Activated CD4-positive, alpha-beta T cell treated with anti-CD3 and anti-CD28 coated beads, Interleukin-2, amount 50 U/mL, for 4 hours (primary cell): ENCODE measurements at places on chromosomes 6 and 20.

DNA sequence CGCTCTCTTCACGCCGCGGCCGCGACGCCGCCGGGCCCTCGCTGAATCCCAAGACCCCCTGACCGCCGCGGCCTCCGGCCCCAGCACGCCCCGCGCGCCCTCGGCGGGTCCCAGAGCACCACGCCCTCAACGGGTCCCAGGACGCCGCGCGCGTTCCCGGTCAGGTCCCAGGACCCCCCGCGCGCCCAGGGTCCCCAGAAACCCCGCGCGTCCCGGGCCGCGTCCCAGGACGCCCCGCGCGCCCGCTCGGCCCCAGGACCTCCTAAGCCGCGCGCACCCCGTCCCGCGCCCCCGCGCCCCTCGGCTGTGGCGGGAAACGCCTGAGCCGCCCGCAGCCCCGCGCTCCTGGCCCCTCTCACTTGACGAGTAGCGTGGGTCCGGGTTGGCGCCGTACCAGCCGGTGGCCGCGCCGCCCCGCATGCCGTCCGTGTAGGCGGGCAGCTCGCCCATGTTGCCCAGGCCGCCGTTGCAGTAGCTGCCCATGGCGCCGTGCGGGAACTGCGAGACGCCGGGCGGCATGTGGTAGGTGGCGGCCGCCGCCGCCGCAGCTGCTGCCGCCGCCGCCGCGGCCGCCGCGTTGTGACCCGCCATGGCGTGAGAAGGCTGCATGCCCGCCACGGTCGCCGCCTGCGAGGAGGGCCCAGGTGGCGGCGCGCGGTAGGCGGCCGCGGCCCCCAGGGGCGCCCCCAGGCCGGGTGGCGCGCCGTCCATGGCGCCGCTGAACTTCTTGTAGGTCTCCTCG, 556 bp downstream of the NKX2-4 start:
- DNase-seq, result no peak

GRCh38 chr20:52056203-52057062, 135.1 kb downstream of the ZFP64 start:
- no peak for DNase-seq

DNA sequence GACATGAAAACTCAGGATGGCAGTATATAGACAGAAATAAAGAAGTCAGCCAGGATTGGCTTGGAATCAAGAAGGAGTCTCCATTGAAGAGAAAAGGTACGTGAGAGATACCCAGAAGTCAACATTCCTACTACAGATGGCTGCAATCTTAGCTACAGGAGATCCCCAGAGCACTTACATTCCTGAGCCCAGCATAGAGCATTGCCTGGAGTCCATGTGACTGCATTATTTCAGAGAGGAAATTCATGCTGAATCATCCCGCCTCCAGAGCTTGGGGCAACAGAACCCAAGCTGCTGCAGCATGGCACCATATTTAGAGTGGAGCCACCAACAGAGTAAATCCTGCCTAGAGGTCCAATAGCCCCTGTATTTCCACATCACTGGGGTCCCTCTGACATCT, 125.0 kb upstream of the GRIK2 start:
- DNase-seq, result no peak

- DNase-seq, result no peak
Observed at GRCh38 chr20:32183947-32184635, 23.5 kb downstream of the PLAGL2 start.

- DNase-seq, result no peak
Observed at GRCh38 chr6:11700118-11700718, 78.4 kb downstream of the ADTRP start.

DNA sequence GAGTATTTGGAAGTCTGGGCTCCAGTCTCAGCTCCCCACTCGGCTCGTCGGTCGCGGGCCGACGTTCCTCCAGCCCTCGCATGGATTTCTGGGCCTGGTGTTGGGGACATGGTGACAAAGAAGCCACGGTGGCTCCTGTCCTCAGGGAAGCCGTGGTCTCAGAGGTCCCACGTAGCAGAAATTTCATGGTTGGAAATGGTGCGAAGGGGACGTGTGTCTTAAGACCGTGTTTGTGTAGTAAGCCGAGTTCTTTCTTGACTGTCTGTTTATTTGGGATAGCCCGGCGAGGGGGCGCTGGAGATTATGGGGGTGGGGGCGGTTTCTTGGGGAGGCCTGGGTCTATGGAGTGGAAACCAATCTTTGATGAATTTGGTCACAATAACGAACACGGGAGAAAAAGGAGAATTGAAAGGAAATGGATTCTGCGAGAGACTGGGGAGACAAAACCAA, 23.5 kb upstream of the MAP3K7 start:
- DNase-seq, result no peak

- DNase-seq, result no peak
Observed at GRCh38 chr6:137258170-137258569, 39.0 kb upstream of the IFNGR1 start.

DNA sequence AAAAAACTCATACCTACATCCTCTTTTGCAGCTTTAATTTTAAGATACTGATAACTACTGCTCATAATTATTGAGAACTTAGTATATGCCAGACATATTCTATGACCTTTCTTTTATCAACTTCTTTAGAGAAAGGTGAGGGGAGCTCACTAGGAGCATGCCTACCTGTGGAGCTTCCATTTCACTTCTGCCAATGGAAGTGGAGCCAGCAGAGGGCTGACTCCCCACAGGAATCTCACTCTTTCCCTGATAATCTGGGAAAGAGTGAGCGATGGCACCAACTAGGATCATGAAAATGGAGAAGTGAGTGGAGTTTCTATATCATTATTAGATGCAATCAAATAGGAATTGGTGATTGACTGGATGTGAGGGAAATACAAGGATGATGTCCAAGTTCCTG, 484.9 kb downstream of the LMBRD1 start:
- DNase-seq, result no peak

DNA sequence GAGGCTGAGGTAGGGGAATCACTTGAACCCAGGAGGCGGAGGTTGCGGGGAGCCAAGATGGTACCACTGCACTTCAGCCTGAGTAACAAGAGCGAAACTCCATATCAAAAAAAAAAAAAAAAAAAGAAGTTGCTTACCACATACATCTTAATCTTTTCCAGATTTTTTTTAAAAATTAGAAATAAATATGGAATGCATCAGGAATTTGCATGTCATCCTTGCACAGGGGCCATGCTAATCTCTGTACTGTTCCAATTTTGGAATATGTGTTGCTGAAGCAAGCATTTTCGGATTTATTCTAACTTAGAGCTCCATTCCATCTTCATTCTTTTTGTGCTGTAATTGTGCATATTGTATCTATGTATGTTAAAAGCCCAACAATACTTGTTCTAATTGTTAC, 62.5 kb downstream of the TRPC4AP start:
- DNase-seq, result no peak

- no peak for DNase-seq
Observed at GRCh38 chr20:7637184-7637583, 303.1 kb downstream of the HAO1 start.

DNA sequence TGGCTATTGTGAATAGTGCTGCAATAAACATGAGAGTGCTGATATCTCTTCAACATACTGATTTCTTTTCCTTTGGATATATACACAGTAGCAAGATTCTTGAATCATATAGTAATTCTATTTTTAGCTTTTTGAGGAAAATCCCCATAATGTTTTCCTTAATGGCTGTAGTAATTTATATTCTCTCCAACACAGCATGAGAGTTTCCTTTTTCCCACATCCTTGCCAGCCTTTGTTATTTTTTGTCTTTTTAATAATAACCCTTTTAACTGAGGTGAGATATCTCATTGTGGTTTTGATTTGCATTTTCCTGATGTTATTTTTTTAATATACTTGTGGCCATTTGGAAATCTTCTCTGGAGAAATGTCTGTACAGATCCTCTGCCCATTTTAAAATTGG, 132.6 kb downstream of the PRL start:
- DNase-seq, result no peak

DNA sequence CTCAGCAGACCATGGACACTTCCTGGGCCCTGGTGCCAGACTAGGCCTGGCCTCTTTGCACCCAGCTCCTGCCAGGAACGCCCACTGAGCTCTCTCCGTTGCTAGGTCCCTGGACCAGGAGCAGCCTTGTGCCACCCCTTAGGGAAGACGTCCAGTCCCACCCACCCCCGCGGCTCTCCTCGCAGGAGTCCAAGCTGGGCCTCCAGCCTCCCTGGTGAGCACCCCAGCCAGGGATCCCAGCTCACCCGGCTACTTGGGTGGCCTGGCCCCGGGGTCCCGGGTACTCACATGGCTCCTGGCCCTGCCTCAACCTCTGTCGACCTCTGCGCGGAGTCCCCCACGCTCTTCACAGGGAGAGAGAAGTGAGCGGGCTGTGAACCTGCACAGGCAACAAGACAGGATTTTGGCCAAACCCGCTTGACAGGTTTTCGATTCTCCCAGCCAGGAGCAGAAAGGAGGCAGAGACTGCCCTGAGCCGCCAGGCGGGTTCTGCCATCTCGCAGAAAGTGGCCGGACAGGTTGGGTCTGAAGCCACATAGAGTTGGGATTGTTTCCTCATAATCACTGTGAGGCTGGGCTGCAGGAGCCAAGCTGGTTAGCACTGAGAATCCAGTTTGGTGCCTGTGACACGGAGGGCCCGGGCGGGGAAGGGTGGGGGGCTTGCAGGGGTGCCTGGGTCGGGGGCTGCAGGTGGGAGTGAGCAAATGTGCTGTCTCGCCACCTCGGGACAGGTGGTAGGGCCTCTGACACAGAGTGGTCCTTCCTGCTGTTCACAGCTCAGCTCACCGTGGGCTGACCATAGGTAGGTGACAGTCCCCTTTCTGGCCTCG, at the start of gene RBBP8NL:
Gene RBBP8NL (minus strand): TSS at position 368 of the 830 bp plus-strand sequence. CDS start 7,892 bp downstream, outside the sequence.
- DNase-seq, result no peak

GRCh38 chr6:99711925-99712324, 105.3 kb downstream of the PRDM13 start:
- no peak for DNase-seq

- DNase-seq, result no peak
Observed at GRCh38 chr6:119482850-119483285, 133.3 kb upstream of the MAN1A1 start.

GRCh38 chr6:125888989-125889656, 67.4 kb upstream of the HINT3 start:
- no peak for DNase-seq

- no peak for DNase-seq
Observed at GRCh38 chr6:76706631-76707030, 634.2 kb upstream of the IMPG1 start.

DNA sequence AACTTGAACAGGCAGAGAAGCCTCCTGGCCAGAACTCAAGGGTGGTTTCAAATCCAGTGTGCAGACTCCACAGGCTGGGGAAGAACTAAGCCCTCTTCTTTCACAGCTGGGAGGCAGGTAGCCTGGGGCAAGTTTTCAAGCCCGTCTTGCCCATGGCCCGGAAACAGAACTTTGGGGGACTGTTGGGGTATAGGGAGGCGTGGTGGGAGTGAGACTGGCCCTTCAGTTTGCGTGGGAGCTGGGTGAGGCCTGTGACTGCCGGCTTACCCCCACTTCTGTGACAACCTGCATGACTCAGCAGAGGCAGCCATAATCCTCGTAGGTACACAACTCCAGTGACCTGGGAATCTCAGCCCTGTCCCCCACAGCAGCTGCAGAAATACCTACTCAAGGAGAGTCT, 1125.7 kb downstream of the HACE1 start:
- DNase-seq, result no peak

- peak; percentile 29 for DNase-seq
Observed at GRCh38 chr6:128519931-128520435, 416 bp downstream of the PTPRK start.

DNA sequence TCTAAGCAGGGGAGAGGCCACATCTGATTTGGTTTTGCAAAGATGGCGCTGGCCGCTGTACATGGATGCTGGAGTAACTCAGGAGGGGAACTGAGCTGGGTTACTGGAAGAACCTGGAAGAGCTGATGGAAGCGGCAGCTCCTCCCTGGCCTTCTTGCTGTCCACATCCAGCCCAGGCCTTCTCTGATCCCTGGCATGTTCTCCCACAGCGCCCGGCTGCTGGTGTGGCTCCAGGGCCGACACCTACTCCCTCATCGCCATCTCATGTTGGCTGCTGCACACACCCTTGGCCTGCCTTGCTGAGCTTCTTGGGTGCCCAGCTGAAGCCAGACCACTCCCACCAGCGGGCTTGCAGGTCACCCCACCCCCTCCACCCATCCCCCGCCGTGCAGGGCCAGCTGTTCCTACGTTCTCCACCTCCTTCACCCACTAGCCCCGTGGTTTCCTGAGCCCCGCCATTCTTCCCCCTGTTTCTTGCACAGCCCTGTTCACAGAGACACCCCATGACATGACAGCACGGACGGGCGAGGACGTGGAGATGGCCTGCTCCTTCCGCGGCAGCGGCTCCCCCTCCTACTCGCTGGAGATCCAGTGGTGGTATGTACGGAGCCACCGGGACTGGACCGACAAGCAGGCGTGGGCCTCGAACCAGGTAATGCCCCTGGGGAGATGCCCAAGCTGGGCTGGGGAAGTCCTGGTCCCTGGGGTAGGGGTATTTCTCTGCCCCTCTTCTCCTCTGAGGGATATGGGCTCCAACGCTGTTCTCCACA, 28.4 kb downstream of the VSTM2L start:
- DNase-seq, result no peak

DNA sequence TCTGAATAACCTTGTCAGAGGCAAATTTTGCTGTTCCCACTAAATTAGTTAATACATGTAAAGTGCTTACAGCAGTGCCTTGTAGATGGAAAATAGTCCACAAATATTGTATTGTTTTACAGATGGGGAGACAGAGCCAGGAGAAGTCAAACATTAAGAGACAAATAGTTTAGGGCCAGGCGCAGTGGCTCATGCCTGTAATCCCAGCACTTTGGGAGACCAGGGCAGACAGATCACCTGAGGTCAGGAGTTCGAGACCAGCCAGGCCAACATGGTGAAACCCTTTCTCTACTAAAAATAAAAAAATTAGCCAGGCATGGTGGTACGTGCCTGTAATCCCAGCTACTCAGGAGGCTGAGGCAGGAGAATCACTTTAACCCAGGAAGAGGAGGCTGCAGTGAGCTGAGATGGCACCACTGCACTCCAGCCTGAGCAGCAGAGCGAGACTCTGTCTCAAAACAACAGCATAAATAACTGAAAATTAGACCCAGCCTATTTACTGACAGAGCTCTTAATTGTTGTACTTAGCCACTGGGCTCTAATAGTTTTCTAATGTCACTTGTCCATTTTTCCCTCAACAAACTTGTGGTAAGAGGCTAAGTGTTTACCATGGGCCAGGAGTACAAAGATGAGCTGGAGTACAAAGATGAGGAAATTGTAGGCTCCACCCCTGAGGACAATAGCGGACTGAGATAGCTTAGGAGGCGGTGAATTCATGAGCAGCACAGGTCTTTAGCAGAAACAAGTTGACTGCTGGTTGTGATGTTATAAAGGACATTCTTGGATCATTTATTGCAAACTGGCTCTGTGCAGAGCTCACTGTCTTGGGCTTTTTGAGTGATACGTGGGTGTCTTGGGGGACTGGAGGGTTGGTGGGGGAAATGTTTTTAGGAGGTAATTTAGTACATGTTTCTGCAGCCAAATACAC, 6.4 kb downstream of the ZSWIM3 start:
- DNase-seq, result no peak

DNA sequence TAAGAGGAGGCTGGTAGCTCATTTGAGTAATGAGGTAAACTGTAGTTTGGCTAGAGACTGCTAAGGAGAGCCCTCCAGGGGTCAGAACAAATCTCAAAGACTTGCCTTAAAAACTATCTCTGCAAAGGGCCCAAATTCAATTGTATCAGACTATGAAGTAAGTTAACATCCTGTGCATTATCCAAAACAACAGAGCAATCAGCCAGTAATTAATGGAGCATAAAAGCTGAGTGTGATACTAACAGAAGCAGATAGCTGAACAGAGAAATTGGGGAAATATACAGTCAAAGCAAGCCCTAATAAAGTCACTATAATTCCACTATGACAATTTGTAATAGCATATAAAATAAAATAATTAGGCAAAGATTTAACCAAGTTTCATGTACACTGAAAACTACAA, 45.8 kb upstream of the TNFRSF21 start:
- no peak for DNase-seq

- no peak for DNase-seq
Observed at GRCh38 chr6:161137320-161137719, 136.5 kb downstream of the AGPAT4 start.
